ENCODE measurements at places on chromosomes 12 and 14. TPM values are rescaled to one million over a fixed set of nuclear protein-coding genes. Genes with fewer than 3 reads are reported as not detected.

DNA sequence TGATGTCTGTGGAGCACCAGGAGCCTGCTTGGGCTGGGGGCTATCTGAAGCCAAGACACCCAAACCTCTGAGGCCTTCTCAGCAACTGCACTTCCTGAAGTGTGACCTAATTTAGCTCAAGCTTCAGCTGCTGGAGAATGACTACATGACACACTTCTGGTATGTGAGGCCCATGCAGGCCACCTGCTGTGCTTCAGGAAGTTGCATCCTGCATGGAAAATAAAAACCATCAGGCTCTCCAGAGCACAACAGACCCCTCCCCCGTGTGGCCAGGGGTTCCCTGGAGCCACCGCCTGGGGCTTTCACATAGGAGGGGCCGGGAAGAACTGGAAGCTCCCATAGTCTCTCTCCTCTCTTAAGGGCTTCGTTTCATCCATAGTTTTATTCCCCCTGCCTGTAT, 217.7 kb downstream of the SLC15A4 start:
- no peak for DNase-seq

GRCh38 chr12:121968876-121969275, 50.5 kb downstream of the CFAP251 start:
- no peak for DNase-seq

- peak; percentile 18 for DNase-seq
Observed at GRCh38 chr14:73833034-73833433, 18.6 kb upstream of the PTGR2 start.

DNA sequence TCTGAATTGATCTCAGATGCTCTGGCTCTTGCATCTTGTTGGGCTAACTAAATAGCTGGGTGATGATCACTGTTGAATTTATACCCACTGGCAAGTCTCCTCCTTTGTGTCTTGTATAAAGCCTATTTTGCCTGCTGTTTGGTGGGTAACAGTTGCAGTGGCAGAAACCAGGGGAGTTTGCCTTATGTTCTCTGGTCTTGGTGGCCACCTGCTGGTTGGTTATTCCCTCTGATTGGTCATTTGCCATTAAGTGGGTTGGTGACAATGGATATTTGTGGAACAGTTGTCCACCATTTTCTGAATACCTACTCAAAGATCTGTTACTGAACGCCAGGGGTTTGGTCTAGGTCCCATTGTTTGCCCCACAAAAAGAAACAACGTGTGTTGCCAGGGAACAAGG, 52.1 kb downstream of the AVPR1A start:
- DNase-seq: peak; percentile 67

- no peak for DNase-seq
Observed at GRCh38 chr14:104776961-104777807, 18.4 kb downstream of the AKT1 start.

DNA sequence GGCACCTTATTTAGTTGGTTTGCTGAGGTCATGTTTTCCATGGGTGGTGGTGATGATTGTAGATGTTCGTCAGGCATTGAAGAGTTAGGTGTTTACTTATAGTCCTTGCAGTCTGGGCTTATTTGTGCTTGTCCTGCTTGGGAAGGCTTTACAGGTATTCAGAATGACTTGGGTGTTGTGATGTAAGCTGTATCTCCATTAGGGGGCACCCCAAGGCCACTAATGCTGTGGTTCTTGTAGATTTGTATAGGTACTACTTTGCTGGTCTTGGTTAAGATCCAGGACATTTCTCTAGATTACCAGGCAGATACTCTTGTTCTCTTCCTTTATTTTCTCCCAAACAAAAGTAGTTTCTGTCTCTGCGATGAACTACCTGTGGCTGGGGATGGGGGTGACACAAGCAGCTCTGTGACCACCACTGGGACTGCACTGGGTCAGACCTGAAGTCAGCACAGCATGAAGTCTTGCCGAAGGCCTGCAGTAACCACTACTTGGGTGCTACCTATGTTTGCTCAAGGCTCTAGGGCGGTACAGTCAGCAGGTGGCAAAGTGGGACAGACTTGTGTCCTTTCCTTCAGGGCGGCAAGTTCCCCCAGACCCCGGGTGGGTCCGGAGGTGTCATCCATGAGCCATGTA, 35.8 kb upstream of the FBXO33 start:
- peak; percentile 61 for DNase-seq

- DNase-seq: no peak
Observed at GRCh38 chr12:112998987-112999767, 20.9 kb downstream of the OAS2 start.

DNA sequence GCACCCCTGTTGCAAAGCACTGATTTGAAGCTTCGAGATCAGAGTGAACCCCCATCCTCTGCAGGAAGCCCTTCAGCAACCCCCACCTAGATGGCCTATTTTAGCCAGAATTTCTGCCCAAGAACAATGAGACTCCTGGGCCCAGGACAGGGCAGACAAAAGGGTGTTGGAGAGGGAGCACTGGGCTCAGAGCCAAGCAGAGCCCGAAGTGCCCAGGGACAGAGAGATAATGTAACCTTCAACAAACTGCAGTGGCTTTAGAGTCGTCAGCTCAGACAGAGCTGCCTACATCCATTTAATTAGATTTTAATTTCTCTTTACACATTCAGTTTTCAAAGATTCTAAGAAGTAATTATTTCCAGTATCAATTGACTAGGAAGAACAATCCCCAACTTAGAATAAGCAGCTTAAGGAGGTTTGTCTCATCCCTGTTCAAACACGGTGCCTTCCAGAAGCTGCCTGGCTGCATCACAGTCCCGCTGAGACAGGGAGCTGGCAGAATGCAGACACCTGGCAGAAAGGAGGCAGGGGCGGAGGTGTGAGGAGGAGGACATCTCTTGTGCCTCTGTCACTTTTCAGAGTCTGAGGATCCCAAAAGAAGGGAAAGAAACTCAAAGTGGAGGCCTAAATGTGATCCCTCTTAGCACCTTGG, 504.9 kb upstream of the CCDC196 start:
- DNase-seq: no peak

DNA sequence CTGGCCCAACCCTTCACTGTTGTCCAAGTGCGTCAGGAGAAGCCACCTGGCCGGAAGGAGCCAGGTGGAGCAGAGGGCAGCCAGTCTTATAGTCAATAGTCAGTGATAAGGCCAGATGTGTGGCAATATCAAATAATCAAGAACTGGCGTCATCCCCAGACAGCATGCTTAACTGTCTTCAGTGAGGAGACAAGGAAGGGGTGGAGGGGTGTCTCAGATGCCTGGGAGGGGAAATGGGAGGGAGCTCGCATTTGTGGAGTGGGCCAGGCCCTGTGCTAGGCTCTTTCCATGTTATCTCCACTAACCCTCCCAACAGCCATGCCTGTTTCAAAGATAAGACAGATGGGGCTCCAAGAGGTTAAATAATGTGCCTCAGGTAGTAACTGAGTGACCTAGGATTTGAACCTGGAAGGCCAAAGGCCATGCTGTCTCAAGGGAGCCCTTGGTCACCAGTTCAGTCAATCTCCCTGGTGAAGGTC, 48.9 kb upstream of the FOS start:
- no peak for DNase-seq

GRCh38 chr12:56801661-56802622, 38.8 kb downstream of the HSD17B6 start:
- DNase-seq: peak; percentile 16

DNA sequence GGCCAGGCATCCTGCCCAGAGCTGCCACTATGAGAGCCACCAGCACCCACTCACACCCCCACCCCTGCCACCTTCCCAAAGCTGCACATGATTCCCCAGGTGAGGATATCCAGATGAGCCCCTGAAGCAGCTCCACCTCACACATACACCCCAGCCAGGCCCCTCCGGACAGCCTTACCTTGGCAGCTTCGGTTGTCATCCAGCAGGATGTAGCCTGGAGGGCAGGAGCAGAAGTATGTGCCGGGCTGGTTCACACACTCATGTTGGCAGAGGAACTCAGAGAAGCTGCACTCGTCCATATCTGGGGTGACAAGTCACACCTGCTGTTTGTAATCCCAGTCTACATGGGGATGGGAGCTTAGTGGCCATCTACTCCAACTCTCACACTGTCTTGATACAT, 15.4 kb upstream of the TC2N start:
- DNase-seq: no peak

DNA sequence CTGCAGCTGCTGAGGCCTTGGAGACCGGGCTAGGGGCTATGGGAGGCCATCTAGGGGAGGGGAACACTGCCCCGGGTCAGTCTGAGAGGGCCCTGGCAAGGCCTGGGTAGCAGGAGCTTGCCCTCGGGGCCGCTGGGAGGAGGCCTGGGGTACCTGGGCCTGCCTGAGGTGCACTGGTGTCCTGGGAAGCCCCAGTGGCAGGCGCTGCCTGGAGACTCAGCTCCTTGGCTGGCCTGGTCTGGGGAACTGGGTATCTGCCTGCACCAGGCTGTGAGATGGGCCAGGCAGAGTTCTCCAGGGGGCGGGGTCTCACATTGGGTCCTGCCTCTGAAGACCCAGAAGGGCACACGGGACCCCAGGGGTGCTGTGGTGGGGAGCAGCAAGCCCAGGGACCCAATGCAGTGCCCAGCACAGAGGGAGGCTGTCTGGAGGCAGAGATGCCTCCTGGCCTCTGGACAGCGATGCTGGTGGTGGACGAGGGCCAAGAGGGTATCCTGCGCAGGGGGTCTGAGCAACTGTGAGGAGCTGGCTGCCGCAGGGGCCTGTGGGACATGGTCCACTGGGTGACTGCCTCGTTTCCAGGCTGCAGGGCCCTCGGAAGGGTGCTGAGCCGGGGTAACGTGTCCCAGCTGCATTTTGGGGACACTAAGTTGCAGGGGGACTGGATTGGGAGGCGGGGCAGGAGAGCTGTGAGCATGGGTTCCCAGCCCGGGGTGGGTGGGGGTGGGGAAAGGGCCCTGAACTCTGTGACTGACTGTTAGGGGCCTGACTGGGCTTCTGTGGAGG, 7.4 kb upstream of the MTA1 start:
- DNase-seq: no peak

- peak; percentile 90 for DNase-seq
Observed at GRCh38 chr12:15532364-15532977, 210.2 kb downstream of the PTPRO start.

GRCh38 chr14:27528328-27528727, 930.5 kb upstream of the NOVA1 start:
- DNase-seq: peak; percentile 84

- no peak for DNase-seq
Observed at GRCh38 chr12:68157380-68157779, 2.2 kb downstream of the IFNG start.

DNA sequence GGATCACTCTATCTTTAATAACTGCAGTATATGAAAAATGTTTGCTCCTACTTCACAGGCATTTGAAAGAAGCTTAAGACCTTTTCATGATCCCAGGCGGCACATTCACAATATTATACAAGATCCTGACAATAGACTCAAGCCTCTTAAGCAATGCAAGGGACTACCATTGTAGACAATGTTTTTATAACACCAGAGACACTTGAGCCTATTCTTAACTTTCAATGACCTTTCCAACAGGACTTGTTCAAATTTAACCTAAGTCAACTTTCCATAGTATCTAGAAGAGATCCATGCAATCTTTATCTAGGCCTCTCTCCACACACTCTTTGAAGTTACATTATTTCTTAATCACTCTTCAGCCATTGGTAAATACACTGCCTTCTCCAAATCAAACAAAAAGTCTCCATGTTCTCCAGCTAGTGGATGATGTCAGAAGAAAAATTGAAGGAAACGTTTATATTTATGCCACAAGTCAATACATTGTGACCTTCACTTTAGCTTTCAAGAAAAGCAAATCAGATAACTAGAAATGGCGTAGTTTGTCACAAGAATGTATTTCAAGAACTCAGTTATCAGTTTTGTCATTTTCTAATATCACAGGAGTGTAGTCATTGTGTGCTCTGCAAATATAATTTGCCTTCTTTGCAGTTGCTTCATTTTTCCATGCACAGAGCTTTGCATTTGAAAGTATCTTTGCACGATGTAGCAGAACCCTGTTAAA, 41.2 kb downstream of the PHLDA1 start:
- DNase-seq: no peak

GRCh38 chr14:103657471-103657870, 28.5 kb downstream of the KLC1 start:
- no peak for DNase-seq

DNA sequence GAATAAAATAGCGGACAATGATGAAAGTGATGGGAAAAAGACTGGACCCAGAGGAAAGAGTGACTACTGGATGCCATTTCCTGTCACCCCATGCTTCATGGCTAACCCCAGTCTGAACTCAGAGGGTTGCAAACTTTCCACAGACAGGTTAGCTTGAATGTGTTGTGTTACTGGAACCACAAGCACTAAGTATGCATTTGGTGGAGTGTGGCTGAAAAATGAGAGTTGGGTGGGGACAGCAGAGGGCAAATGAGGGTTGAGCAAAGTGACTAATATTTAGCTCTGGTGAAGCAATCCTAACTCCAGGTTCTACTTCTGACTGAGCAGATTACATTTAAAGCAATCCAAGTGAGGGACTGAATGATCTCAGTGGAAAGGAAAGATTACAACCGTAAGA, 1.6 kb downstream of the SLC16A7 start:
- peak; percentile 4 for DNase-seq

GRCh38 chr12:1859643-1860042, 39.3 kb downstream of the LRTM2 start:
- DNase-seq: no peak

GRCh38 chr12:107439026-107439738, 246.4 kb upstream of the PWP1 start:
- DNase-seq: no peak

DNA sequence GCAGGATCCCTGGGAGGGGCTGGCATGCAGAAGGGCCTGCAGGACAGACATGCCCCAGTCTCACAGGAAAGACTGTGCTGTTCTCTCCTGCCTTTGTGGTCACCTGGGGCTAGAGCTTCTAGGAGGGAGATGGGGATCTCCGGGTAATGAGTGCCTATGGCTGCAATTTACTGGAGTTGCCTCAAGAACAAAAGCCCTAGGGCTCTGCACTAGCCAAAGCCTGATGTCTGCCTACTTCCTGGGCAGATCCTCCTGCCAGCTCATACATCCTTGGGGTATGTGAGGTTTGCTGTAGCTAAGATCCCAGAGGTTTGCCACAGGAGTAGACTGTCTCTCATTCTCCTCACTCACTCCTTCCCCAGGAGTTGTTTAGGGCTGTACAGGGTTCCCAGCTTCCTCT, 106.9 kb upstream of the PPFIA2 start:
- DNase-seq: no peak

GRCh38 chr12:130423991-130424857, 86.5 kb downstream of the PIWIL1 start:
- DNase-seq: no peak

DNA sequence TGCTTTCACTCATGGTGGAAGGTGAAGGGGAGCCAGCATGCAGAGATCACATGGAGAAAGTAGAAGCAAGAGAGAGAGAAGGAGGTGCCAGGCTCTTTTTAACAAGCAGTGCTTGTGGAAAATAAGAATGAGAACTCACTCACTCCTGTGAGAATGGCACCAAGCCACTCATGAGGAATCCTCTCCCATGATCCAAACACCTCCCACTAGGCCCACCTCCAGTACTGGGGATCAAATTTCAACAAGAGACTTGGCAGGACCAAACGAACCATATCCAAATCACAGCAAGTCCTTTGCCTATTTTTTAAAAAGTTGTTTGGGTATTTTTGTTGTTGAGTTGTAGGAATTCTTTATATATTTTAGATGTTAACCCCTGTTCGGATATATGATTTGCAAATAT, 245.9 kb upstream of the ARID2 start:
- DNase-seq: no peak

GRCh38 chr14:29521526-29522137, 406.0 kb downstream of the PRKD1 start:
- peak; percentile 27 for DNase-seq

Gene ZDHHC22
- 0.13 TPM for total RNA-seq

Gene NR1H4
- 0.05 TPM for total RNA-seq

Gene NDRG2
- total RNA-seq: 13.4 TPM

Gene MANSC1
- total RNA-seq: 14.9 TPM

Gene KNTC1
- 38.7 TPM for total RNA-seq

Gene CCDC177
- 0.05 TPM for total RNA-seq

All from SK-MEL-5 (cell line).